Activated CD8-positive, alpha-beta T cell treated with anti-CD3 and anti-CD28 coated beads, Interleukin-2, amount 10 ng/mL, durations not matched to agents 7 days and 5 days (primary cell): ENCODE measurements at places on chromosomes 7 and 10. TPM values are rescaled to one million over a fixed set of nuclear protein-coding genes. Genes with fewer than 3 reads are reported as not detected.

DNA sequence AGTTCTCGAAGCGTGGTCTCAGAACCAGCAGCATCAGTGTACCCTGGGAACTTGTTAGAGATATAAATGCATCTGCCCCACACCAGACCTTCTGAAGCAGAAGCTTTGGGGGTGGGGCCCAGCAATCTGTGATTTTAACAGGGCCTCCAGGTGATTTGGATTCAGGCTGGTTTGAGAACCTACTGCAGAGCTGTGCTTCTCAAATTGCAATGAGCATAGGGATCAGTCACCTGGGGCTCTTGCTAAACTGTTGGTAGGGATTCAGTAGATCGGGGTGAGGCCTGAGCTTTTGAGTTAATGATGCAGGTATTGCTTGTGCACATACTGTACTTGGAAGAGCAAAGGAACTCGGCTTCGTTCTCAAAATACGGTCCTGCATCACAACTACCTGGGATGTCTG lies 243.6 kb upstream of the PODXL start:
- no peak for DNase-seq

The VPS50 gene
- 22.1 TPM for total RNA-seq

The METTL27 gene
- not detected for total RNA-seq

- no peak for DNase-seq
Measured at GRCh38 chr7:73823257-73823656, 7.5 kb upstream of the CLDN4 start.

DNA sequence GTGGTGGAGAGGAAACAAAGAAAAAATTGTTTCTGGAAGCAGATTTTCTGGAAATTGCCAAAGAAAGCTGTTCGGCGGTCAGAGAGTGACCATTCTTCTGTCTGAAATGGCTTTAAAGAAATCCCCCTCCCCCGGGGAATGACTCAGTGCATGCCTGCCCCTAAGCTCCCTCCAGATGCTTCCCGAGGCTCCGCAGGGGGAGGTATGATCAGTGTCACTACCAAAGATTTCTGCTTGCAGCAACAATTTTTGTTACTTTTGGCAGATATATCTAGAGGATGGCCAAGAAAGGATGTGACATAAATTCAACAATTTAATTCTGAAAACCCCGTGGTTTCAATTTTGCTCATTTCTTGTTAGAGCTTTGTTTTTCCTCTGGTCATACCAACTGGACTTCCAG lies 163.9 kb downstream of the JCAD start:
- no peak for DNase-seq

DNA sequence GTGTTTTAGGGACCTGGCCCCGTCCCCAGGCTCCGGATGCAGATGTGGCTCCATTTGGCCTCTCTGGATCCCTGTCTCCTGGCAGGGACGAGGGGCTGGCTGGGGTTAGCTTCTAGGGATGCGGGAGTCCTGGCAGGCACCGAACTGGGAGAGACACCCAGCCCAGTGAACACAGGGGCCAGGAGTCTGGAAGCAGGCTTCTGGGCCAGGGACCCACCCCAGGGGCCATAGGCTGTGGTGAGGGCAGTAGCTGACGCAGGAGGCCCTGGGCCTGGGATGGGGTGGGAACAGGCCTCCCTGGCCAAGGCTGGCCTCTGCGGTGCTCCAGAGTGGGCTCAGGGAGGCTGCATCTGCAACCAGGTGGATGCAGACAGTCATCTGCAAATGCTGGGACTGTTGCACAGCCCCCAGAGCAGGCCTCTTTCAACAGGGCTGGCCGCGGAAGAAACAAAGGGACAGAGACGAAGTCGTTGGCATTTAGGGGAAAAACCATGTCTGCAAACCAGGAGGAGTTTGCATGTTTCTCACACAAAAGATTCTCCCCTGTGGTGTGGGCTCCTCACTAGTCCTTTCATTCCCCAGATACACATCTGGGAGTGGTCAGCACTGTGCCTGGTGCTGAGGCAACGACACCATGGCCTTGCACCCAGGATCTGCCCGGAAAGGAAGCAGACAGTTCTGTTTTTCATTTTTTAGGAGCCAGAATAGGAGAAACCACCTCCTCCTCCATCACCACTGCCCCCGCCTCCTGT lies 36.4 kb upstream of the ZNF488 start:
- DNase-seq: no peak

The CEP55 gene
- total RNA-seq: 81.1 TPM

The MDFIC gene
- total RNA-seq: 63.6 TPM

GRCh38 chr10:132394201-132394811 lies 2.7 kb upstream of the PWWP2B start:
- DNase-seq: no peak

- no peak for DNase-seq
Measured at GRCh38 chr10:7285522-7286322, 125.1 kb downstream of the SFMBT2 start.

- peak; percentile 39 for DNase-seq
Measured at GRCh38 chr10:60732807-60733516, 45.3 kb upstream of the CDK1 start.
